CD4-positive, alpha-beta memory T cell (primary cell): ENCODE measurements at places on chromosomes 2 and 18. TPM values are rescaled to one million over a fixed set of nuclear protein-coding genes. Genes with fewer than 3 reads are reported as not detected.
A peak's percentile ranks its signal among the peaks of the same experiment; 100 is the strongest.

DNA sequence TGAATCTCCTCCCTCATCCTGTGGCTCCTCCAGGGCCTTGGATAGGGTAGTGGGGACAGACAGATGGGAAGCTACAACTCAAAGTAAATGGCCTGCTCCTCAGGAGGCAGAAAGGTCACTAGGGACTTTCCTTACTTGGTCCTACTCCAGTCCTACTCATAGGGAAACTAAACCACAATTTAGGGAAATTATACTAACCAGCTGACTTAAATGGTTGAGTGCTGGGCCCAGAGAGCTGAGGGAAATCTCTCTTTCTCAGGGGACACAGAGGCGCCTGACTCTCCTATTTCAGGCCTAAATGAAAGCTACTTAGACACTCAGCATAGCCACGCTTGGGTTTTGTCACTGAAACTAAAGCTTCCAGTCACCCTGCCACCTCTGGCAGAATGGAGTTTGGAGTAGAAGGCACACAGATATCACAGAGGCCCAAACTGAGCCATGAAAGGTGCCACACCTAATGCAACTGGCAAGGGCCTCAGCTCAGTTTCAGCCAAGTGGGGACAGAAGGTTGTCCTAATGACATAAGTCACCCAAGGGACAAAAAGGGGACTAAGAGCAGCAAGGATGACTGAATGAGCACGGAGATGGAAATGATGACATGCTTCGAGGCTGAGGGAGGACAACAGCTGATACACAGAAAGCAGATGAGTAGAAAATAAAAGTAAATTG, 24.0 kb downstream of the CERKL start:
- no peak for DNase-seq

Gene CCBE1
- not detected for polyA plus RNA-seq

DNA sequence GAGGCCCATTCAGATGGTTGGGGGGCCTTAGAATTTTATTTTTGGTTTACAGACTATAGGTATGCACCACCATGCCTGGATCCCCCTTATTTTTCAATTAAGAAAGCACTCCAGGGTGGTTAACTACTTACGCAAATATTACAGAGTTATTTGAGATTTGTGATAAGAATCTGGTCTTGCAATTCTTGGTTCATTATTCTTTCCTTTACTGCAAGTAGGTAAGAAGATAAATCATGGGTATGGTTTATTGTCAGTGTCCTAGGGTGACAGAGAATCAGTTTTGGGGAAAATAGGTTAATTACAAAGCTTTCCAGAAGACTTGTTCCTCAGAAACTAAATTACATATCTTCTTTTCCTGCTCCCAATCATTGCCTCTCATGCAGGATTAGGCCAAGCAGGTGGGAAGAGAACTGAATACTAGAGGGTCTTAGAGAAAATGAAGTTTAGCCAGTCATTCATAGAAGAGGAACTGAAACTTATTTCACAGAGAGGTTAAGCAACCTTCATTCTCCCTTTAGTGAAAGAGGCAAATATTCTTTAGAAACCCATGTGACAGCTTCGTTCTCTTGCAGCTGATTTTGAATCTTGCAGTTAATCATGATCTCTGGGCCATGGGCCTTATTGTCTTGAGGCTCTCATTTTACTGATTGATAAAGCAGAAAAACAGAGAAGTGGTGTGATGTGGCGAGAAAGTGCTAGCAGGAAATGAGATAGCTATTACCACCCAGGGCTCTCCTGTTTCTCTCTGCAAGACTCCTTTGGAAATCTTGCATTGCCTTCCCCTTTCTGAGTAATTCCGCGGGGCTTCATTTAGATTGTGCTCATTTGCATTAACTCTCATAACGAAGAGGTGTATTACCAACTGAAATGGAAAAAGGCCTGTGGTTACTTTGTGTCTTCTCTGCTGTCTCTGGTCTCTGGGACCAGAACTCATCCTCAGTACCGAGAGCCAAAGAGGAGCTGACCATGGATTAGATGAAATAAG, 44.8 kb upstream of the ARHGAP25 start:
- DNase-seq: no peak

Gene COLEC12
- not detected for polyA plus RNA-seq

DNA sequence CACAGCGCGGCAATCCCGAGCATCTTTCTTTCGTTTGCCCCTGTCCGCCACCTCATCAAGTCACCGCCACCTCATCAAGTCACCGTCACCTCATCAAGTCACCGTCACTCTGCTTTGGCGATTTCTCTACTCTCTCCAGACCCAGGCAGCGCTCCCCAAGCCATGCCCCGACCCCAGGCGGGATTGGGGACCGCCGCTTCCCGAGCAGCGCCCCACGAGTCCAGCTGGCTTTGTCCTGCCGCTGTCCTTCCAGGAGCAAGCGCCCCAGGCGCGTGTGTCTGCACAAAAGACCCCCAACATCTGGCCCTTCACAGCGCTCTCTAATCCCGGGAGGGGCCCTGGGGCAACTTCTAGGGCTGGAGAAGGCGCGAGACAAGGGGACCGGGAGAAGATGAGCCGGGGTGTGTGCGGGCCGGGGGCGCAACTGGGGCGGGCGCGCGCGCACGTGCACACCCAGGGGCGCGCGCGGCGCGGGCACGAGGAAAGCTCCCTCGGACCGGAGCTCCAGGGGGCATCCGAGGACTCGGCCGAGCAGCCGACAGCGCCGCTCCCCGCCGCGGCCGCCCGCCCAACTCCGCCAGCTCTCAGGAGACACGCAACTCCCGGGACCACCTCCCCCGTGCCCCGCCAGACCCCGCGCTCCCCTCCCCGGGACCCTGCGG, 633 bp upstream of the RNF152 start:
- DNase-seq: peak; percentile 19

Gene PAIP2B
- 1.7 TPM for polyA plus RNA-seq

Gene CLEC4F
- polyA plus RNA-seq: not detected

Gene APCDD1
- polyA plus RNA-seq: not detected

Gene C2orf66
- polyA plus RNA-seq: not detected

DNA sequence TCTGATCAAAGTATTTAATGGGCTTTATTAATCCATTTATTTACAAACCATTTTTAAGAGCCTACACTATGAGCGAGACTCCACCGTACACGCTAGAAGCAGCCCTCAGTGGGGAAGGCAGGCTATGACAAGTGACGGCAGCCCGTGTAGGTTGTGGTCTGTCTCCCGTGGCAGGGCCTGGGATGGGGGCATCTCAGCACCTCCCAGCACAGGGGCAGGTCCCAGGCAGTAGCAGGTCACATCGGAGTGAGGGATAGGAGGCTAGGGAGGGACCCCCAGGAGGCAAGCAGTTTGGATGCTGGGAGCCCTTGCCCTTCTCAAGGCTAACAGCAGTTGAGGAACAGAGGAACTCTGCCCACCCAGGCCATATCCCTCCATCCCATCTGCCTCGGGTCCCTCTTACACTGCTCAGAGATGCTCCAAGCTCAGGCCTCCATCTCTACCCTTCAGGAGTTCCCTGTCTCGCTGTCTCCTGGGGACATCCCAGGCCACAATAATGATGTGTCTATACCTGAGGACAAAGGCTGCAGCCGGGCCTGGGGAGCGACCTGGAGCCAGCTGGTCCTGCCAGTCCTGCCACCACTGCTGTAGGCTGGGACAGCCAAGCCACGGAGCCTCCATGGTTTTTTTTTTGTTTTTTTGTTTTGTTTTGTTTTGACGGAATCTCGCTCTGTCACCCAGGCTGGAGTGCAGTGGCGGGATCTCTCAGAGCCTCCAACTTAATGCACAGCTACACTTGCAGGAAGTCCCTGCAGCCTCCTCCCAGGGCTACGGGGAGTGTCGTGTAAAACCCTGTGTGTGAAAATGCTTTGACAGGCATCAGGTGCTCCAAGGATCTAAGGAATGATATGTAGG, 92.0 kb downstream of the NDUFA10 start:
- DNase-seq: no peak

DNA sequence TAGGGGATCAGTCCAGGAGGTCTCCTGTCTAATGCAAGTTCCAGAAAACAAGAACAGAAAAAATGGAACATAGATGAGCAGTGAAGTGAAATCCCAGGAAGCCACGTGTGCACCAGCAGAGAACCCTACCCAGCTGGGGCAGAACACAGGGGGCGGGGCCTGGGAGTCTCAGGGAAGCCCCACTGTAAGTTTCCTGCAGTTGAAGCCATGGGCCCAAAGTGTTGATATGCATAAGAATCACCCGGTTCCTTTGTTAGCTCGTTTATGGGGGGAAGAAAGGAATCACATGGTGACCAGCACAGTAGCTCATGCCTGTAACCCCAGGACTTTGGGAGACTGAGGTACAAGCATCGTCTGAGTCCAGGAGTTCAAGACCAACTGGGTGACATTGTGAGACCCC, 131.3 kb downstream of the INO80D start:
- DNase-seq: no peak

GRCh38 chr2:108288534-108289106, at the start of gene SULT1C2:
Gene SULT1C2, plus strand, starts transcription at chr2:108288895. Its CDS starts 4,773 bp downstream, at chr2:108293668.
- DNase-seq: no peak

- DNase-seq: no peak
Measured at GRCh38 chr18:49023938-49024803, 73.4 kb upstream of the SMAD7 start.

Gene FOXD4L1
- polyA plus RNA-seq: not detected

Gene PAX3
- not detected for polyA plus RNA-seq

Gene AKAIN1
- not detected for polyA plus RNA-seq

DNA sequence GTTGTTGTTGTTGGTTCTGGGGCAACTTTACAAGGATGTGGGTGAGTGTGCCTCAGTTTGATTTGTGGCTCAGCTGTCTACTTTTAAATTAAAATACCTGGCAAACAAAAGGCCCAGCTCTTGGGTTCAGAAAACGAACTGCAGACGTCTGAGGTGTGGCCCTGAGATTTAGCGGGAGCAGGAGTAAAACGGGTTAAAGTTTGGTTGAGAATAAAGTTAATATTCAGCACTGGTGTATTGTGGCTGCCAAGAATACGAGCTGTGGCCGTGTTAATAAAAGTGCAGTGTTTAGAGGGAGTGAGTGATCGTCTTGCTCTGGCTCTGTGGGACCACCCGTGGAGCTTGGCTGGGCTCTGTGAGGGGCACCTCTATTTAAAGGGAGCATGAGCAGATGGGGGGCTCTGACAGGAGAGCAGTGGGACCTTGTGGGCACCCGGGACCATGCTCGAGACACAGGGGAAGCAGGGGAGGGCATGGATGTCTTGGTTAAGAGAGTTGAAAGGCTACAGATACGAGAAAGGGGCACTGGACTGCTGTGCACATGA, 80.3 kb downstream of the VAPA start:
- DNase-seq: no peak

Gene GPR39
- polyA plus RNA-seq: not detected

- DNase-seq: no peak
Measured at GRCh38 chr2:37361994-37362698, 17.7 kb downstream of the QPCT start.

Gene RIT2
- polyA plus RNA-seq: not detected

GRCh38 chr2:114068438-114068837, 178.5 kb downstream of the ACTR3 start:
- no peak for DNase-seq

- no peak for DNase-seq
Measured at GRCh38 chr2:154437104-154437503, 261.4 kb upstream of the KCNJ3 start.

- DNase-seq: no peak
Measured at GRCh38 chr2:239192975-239193374, 207.8 kb downstream of the HDAC4 start.

Gene GALNT3
- polyA plus RNA-seq: 0.77 TPM

GRCh38 chr2:36831185-36831584, 134.7 kb downstream of the VIT start:
- DNase-seq: no peak

Gene SYT4
- polyA plus RNA-seq: not detected

GRCh38 chr2:113898081-113898480, 8.2 kb downstream of the ACTR3 start:
- no peak for DNase-seq

DNA sequence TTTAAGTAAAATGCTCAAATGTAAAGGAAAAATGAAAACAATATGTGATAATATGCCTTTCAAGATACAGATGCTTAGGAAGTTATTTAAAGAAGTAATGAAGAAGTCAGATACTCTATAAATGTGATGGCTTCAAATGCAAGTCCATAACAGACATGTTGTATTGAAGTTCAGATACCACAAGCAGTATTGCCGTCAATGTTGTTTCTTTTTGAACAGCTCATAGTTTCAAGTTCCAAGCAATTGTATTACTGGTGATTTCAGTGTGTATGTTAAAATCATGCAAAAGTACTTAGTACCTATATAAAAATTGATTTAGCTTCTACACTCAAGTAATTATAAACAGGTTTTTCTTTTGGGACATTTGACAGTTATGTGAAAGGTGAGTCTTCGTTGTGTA, 24.9 kb downstream of the KCMF1 start:
- DNase-seq: no peak

DNA sequence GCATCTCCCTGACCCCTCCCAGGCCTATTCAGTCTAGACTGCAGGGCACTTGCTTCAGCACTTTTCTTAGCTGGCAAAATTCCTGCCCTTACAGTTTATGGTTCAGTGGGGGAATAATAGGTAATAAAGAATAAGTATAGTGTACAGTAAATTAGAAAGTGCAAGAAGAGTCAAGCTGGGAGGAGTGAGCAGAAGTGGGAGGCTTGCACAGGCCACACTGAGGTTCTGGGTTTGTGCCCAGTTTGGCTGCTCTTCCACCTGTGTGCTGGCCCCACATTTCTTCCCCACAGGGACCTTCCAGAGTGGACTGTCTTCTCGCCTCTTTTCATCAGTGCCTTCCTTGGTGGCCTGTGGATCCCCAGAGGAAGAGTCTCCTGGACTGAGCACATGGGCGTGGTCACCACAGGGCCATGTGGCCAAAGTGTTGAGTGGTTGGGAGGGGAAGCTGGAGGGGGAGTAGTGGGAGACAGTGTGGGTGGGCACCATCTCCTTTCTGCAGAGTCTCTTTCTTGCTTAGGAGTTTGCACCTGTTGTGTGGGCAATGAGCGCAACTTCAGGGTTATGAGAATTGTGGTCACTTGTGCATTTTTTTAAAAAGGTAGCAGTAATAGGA, 128.6 kb upstream of the ZSWIM2 start:
- no peak for DNase-seq

Gene DAW1
- polyA plus RNA-seq: not detected

Gene IL1RN
- polyA plus RNA-seq: not detected

Gene GAREM1
- polyA plus RNA-seq: not detected

Gene NCK2
- polyA plus RNA-seq: 76.6 TPM

DNA sequence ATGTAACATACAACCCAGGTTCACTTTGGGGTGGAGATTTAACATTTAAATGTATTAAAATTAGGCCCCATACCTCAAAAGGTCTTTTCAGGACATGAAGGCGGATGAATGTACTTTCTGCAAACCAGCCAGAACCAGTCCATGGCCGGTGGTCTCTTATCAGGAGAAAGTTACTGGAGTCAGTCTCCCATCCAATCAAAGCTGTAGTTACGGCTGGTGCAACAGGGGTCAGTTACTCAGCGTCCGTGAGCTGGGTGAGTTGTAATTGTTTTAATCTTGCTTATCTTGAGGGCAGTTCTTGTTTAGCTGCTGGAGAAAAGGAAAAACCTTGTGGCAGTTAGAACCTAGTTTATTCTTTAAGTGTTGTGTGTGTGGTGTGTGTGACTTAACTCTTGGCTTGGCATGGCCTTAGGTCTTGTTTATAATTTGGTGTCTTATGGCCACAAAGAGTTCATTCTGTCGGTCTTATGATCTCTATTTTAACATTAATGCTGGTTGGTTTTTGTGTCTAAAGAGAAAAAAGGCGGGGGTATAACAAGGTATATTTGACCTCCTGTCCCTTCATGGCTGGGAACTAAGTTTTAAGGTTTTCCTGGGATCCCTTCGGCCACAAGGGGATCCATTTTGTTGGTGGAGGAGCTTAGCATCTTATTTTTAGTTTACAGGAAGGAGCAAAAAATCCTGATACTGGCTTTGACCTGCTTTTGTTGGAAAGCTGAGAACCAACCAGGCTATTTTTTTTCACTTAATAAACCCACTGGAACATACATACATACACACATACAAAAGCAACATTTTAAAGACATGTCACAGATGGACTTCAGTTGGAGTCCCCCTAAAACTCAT, 143.5 kb upstream of the NCK2 start:
- no peak for DNase-seq
